ENCODE measurements at places on chromosomes 4 and X. TPM values are rescaled to one million over a fixed set of nuclear protein-coding genes. Genes with fewer than 3 reads are reported as not detected.

Gene TMEM150C
- total RNA-seq: 0.53 TPM

Gene GPR82
- total RNA-seq: not detected

Gene AREG
- total RNA-seq: 0.30 TPM

Gene DLG3
- 22.2 TPM for total RNA-seq

Gene PRPS2
- total RNA-seq: 15.9 TPM

Gene MMGT1
- 19.9 TPM for total RNA-seq

Gene POLR2B
- 94.8 TPM for total RNA-seq

Gene TRIM60
- not detected for total RNA-seq

Gene UGT2A1
- total RNA-seq: not detected

Gene SPANXN5
- total RNA-seq: not detected

Gene SLC49A3
- total RNA-seq: 3.4 TPM

Gene ATG4A
- 12.9 TPM for total RNA-seq

Gene LDOC1
- total RNA-seq: 15.2 TPM

Gene OTC
- total RNA-seq: not detected

Gene DCAF8L2
- total RNA-seq: not detected

Gene OTUD4
- total RNA-seq: 33.1 TPM

Gene TEC
- 0.20 TPM for total RNA-seq

Gene PPP2R2C
- 0.07 TPM for total RNA-seq

Gene PGRMC1
- 107 TPM for total RNA-seq

Gene CABS1
- total RNA-seq: not detected

Gene SMIM10L2A
- 0.79 TPM for total RNA-seq

Gene FDCSP
- not detected for total RNA-seq

Gene CNKSR2
- 0.66 TPM for total RNA-seq

Gene CSAG3
- total RNA-seq: not detected

Gene TEX13D
- total RNA-seq: not detected

Gene APLN
- 15.6 TPM for total RNA-seq

Gene PNMA3
- total RNA-seq: 0.13 TPM

Gene PCDH10
- 85.6 TPM for total RNA-seq

Gene NPY2R
- total RNA-seq: 27.4 TPM

Gene ADH1A
- not detected for total RNA-seq

Gene ETDB
- not detected for total RNA-seq
